HCT116 (cell line): ENCODE measurements at places on chromosomes 4 and X. TPM values are rescaled to one million over a fixed set of nuclear protein-coding genes. Genes with fewer than 3 reads are reported as not detected.

DNA sequence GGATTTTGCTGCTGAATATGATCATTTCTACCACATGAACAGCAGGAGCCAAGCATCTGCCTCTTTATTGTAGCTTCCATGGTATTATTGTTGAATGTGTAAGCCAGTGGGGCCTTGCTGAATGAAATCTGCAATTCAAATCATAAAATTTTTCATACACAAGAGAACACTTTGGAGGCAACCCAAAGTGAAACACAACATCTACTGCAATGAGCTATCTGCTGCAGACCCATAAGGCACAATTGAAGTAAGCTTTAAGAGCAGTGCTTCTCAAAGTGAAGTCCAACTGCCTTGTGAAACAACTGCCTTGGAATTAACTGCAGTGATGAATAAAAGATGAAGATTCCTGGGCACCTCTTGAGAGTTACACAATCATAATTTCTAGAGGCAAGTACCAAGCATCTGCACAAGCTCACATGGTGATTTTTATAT lies 626.3 kb upstream of the INTU start:
- no peaks in the 10 kb centered on the region for H3K36me3 ChIP-seq
- H3K4me1 ChIP-seq: no peaks in the 10 kb centered on the region
- no peak overlapping the region for H3K27ac ChIP-seq

DNA sequence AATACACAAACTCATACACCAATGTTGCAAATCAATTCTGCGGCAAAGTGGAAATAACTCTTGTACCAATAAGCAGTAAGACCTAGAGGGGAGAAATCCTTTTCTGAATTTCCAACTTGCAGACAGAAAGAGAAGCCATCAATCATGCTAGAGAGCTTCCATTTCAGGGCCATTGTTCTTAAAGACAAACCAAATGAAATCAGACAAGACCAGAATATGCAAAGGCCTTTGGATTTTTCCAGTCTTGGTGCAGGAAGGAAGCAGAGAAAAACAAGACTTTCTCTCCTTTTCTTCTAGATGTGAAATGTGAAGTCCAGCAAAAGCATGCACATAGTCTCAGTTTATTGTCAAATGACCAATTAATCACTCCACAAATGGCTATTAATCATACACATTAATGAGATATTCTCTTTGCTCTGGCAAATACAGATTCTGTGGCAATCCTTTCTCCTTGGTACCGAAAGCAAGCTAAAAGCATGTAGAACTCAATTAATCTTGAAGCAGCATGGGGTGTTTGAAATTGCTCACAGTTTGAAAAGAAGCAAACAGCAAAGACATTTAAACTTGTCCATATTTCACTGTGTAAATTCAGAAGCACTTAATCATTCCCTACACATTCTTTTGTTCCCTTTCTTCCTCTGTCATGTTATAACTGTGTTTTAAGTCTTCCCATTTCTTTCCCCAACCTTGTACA lies 466.1 kb downstream of the GPAT3 start:
- H3K4me1 ChIP-seq: no peaks in the 10 kb centered on the region
- no peaks in the 10 kb centered on the region for H3K27me3 ChIP-seq
- no peaks in the 10 kb centered on the region for H3K36me3 ChIP-seq
- no peak overlapping the region for H3K4me3 ChIP-seq
- no peak for DNase-seq
- H3K27ac ChIP-seq: no peak overlapping the region

FAM133A gene
- not detected for total RNA-seq

DNA sequence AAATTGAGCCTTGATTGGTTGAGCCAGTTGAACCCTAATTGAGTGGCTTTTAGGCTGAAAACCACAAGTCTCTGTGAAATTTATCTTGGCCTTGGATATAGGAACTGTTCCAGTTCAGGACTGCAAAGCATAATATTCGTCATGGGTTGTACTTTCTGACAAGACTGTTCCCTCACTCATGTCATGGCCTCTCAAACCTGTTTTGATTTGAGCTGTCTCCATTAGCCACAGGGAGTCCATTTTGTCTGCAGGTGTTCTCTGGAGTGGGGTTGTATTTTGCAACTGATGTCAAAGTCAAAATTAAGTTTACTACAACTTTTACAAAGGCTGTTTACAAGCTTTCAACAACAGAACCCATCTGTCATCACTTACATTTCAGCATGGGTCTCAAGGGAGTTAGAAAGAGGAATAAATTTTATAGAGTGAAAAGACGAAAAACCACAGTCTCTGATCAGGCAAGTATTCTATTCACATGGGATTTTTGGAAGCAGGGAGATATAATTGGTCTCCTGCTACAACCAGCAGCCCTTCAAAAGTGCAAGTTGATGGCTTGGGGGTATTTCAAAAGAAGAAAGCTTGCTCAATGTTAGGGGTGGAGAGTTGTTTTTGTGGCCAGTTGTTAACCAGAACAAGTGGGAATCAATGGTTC lies 1716.3 kb downstream of the C4orf33 start:
- no peak overlapping the region for H3K4me3 ChIP-seq
- no peak for DNase-seq
- no peak overlapping the region for H3K27ac ChIP-seq
- no peaks in the 10 kb centered on the region for H3K27me3 ChIP-seq
- H3K36me3 ChIP-seq: no peaks in the 10 kb centered on the region

- DNase-seq: no peak
- no peak overlapping the region for H3K27ac ChIP-seq
- no peaks in the 10 kb centered on the region for H3K4me1 ChIP-seq
- no peaks in the 10 kb centered on the region for H3K36me3 ChIP-seq
- no peak overlapping the region for H3K4me3 ChIP-seq
These were observed 69.8 kb downstream of the ZNF182 start for GRCh38 chrX:47933946-47934345.

DNA sequence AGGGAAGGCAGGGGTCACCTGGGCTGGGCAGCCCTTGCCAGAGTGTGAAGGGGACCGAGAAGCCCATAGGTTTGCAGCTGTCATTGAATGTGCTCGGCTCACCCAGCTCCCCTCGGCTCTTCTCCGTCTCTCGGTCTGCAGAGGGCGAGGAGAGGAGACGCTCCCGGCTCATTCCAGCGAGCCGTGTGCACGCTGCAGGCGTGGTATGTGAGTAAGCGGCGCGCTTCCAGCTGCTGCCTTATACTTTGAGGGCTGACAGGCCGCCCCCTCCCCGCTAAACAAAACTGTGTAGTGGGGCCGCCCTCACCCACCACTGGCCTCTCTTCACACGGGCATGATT lies 23.0 kb upstream of the BCORL1 start:
- peaks cover 9% of the 10 kb centered on the region for H3K4me1 ChIP-seq
- H3K27ac ChIP-seq: no peak overlapping the region
- no peaks in the 10 kb centered on the region for H3K36me3 ChIP-seq
- H3K4me3 ChIP-seq: no peak overlapping the region
- H3K27me3 ChIP-seq: no peaks in the 10 kb centered on the region

PABPC4L gene
- total RNA-seq: not detected

DNA sequence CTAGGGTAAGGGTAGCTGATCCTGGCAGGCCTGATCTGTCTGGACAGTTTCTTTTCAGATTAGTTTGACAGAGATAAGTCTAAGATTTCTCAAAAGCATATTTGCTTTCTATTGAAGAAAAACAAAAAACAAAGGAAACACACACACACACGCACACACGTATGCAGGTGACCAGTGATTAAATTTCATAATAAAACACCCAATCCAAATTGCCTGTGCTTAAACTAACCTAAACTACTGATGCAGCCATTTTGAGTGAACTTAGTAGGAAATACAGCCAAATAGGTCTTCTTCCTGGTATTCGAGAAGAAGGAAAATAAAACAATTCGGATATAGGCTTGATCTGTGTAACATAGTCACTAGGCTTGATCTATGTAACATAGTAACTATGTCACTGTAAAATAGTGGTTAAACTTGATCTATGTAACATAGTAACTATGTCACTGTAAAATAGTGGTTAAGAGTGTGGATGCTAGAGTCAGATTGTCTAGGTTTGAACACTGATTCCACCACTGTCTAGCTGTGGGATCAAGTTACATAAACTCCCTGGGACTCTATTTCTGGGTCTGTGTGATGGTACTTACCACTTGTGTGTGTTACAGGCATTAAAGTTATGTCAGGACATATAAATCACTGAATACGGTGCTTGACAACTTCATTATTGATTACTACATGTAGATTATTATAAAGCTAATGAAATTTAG lies 9.8 kb upstream of the CCNG2 start:
- DNase-seq: no peak
- no peaks in the 10 kb centered on the region for H3K4me1 ChIP-seq
- no peaks in the 10 kb centered on the region for H3K27me3 ChIP-seq
- no peak overlapping the region for H3K27ac ChIP-seq
- no peaks in the 10 kb centered on the region for H3K36me3 ChIP-seq
- H3K4me3 ChIP-seq: no peak overlapping the region
